Heart right ventricle (tissue), 16 donors: ENCODE measurements at places on chromosomes 7 and 10.

GRCh38 chr7:99308461-99309074 lies 17.1 kb upstream of the ARPC1A start:
- DNase-seq, result no peak

DNA sequence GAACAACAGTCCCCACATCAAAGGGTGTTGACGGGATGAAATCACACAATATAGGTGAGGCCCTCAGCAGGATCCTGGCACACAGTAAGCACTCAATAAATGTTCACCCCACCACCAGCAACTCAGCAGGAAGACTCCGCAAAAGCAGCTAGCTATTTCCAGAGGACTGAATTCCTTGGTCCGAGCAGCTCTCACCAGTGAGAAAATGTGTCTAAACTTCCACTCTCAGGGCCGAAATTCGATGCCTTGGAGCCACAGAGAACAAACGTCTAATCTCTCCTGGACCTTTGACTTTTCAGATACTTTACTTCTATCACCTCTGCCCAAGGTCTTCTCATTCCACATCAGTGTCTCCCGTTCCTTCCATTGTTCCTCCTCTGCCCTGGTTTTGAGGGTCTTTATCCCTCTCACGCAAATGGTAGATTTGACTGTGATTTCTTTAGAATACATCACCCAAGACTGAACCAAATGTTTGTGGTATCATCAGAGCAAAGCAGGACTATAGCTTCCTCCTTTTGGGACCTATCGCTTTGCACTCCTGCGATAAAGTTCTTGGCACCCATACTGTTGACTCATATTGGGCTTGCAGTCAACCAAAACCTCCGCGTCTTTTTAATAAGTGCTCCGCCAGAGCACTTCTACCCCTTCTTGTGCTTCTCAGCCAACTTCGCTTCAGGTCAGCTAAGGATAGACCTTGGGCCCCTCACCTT lies 903 bp upstream of the NT5C2 start:
- no peak for DNase-seq

- DNase-seq, result peak; percentile 36
Observed at GRCh38 chr7:150716368-150716767, at the start of gene GIMAP1. GIMAP1 (plus strand) TSS chr7:150716613; CDS start chr7:150719048, 2,435 bp downstream.

DNA sequence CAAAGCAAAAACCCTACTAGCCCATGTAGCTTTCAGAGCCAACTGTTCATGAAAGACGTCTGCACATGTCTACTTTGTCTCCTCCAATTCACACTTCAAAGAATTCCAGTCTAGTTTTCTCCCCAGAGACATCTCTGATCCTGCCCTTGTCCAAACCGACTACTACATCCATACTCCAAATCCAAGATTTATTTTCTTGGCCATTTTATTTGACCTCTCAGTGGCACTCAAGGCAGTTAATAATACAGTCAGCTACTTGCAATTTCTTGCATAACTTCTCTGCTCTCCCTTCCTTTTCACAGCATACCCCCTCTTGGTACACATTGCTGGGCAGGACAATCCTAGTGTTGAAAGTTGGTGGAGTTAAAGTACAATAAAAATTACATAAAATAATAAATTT lies 170.9 kb upstream of the INHBA start:
- DNase-seq, result no peak

DNA sequence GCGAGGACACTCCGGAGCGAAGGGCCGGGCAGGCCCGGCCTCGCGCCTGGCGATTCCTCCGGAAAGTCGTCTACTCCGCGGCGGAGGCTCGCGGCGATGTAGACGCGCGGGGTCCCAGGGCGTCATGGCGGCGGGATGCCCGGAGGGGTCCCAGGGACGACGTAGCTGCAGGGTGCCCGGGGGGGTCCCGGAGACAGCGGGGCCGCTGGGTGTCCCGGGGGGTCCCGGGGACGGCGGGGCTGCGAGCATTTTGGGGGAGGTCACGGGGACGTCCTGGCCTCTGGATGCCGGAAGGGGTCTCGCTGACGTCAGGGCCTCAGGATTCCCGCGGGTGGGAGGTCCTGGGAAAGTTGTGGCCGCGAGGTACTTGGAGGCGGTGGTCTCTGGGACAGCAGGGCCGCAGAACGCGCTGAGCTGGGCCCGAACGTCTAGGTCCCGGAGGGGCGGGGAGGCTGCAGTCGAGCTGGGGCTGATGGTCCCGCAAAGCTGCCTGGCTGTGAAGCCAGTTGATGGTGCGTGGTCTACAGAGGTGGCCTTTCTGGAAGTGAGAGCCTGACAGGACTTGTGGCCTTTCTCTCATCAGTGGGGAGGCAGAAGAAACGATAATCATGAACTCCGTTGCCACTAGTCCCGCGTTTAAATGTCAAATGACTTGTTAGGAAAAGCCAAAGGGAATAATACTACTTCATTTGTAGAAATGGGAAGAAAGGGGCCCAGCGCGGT lies 637 bp downstream of the HSPA14 start:
- DNase-seq, result peak; percentile 39

DNA sequence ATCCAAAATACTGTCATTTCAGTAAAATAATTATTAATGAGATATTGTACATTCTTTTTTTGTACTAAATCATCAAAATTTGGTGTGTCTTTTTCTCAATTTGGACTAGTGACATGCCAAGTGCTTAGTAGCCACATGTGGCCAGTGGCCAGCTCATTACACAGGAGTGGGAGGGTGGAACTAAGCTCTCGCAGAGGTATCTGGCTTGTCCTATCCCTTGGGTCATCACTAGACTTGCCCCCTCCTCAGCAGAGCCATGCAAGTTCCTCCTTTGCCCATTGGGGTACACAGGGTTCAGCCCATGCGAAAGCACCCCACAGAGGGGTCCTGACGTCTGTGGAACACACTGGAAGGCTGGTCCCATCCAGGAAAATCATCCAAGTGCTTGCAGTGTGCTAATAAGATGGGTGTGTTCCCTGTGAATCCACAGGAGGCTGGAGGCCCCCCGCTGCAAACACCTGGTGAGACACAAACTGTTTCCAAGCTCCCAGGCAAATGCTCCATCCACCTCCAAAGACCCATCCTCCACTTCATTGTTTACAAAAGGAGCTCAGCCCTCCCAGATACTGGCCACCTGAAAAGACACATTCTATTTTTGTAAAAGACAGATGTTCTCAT lies 1.3 kb downstream of the ARHGAP22 start:
- no peak for DNase-seq

- DNase-seq, result no peak
Observed at GRCh38 chr10:12482587-12482986, 133.2 kb downstream of the CAMK1D start.
